Ovary (tissue), 10 donors: ENCODE measurements at places on chromosomes 2 and 18. TPM values are rescaled to one million over a fixed set of nuclear protein-coding genes. Genes with fewer than 3 reads are reported as not detected.

Gene GPR35
- 2.5 TPM for total RNA-seq

Gene DGKD
- 36.3 TPM for total RNA-seq

Gene SULT1C2
- 3.2 TPM for total RNA-seq

Gene HRH4
- not detected for total RNA-seq

Gene SERPINB11
- not detected for total RNA-seq

Gene FAM237A
- total RNA-seq, result not detected

Gene ARHGAP28
- total RNA-seq, result 20.8 TPM

Gene ACVR1
- 30.4 TPM for total RNA-seq

Gene PLB1
- total RNA-seq, result 2.7 TPM

Gene DNAJC5G
- not detected for total RNA-seq

Gene DSG1
- total RNA-seq, result not detected

Gene UGT1A5
- not detected for total RNA-seq

Gene CCDC102B
- total RNA-seq, result 4.3 TPM

Gene CD28
- 2.6 TPM for total RNA-seq

- H3K36me3 ChIP-seq, result no peaks in the 10 kb centered on the region
- H3K4me1 ChIP-seq, result no peaks in the 10 kb centered on the region
- no peak overlapping the region for H3K4me3 ChIP-seq
- DNase-seq, result no peak
- H3K27me3 ChIP-seq, result no peaks in the 10 kb centered on the region
Observed at GRCh38 chr18:39966275-39966674, 1988.8 kb upstream of the PIK3C3 start.

DNA sequence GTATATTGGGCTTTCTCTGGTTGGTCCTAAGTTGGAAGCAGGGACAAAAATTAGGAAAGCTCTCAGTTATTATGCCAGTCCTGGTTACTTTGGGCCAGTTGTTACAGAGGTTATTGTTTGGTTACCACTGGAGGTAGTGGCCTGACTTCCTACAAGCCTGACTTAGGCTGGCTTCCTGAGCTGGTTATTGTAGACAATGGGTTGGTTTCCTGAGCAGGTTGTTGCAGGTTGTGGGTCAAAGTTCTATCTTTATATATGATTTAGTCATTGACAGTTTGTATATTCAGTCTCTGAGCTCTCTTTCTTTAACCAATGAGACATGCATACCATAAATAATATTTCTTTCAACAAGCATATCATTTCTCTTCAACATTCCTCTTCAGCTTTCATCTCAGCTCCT, 58.7 kb upstream of the RPE start:
- H3K27me3 ChIP-seq, result no peaks in the 10 kb centered on the region
- H3K36me3 ChIP-seq, result no peaks in the 10 kb centered on the region
- no peak for DNase-seq
- H3K4me3 ChIP-seq, result no peak overlapping the region
- H3K4me1 ChIP-seq, result peaks cover 1% of the 10 kb centered on the region
- no peak overlapping the region for H3K27ac ChIP-seq

DNA sequence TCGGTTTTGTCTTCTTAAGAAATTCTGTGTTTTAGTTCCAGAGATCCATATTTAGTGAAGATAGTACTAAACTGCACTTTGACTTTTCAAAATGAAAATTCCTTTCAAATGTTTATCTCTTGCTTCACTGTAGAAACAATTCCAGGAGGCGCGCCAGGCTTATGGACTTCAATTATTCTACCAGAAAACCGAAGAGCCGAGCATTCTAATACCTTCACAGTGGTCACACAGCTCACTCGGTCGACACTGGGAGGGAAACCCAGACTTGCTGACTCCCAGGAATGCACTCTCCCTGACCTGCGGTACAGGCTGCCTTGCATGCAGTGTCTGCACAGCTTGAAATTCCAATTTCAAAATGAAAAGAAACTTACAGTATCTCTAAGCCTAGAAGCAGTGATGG, 119.9 kb upstream of the PIEZO2 start:
- no peaks in the 10 kb centered on the region for H3K36me3 ChIP-seq
- no peak overlapping the region for H3K27ac ChIP-seq
- no peaks in the 10 kb centered on the region for H3K4me1 ChIP-seq
- no peak overlapping the region for H3K4me3 ChIP-seq
- no peaks in the 10 kb centered on the region for H3K27me3 ChIP-seq
- DNase-seq, result no peak

DNA sequence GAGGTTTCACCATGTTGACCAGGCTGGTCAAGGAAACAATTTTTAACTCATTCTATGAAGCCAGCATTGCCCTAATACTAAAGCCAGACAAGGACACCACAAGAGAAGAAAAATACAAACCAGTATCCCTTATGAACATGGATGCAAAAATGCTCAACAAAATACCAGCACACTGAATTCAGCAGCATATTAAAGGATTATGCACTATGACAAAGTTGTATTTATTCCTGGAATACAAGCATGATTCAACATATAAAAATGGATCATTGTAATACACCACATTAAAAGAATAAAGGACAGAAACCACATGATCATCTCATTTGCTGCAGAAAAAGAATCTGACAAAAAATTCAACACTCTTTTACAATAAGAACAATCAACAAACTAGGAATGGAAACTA, 138.7 kb downstream of the RAB3GAP1 start:
- H3K4me1 ChIP-seq, result no peaks in the 10 kb centered on the region
- H3K27me3 ChIP-seq, result no peaks in the 10 kb centered on the region
- H3K27ac ChIP-seq, result no peak overlapping the region
- DNase-seq, result no peak

- no peak for DNase-seq
- H3K27me3 ChIP-seq, result no peaks in the 10 kb centered on the region
- no peak overlapping the region for H3K4me3 ChIP-seq
- H3K27ac ChIP-seq, result no peak overlapping the region
Observed at GRCh38 chr2:17747684-17748452, 5.7 kb downstream of the SMC6 start.

DNA sequence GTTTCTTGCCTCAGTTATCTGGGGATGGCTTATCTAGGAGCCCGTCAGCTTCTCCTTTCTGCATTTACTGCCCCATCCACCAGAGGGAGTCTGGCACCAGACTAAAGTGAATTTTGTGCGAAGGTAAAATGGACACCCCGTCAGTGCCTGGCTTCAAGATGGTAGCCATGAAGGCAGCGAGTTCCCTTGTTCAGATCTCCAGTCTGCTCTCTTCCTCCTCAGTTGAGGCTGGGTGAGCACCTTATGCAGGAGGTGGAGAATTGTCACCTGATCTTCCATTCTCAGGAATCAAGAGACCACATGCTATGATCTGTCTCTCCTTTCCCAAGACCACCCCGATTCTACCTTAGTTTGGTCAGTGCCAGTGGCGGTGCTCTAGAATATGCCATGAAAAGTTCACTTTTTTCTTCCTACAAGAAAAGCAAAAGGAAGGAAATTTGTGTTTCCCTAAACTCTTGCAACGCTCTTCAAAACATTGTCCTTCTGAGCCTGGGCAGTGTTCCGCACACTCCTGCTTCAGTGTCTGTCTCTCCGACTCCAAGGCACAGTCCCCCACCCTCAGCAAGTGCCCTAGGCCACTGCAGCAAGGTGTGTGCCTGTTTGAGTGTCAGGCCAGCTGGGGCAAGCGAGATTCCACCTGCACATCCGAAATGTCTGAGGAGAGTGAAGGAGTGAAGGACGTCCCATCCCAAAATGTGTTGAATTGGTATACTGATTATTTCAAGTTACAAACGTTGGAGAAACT, 168.6 kb downstream of the SS18 start:
- H3K4me3 ChIP-seq, result no peak overlapping the region
- H3K4me1 ChIP-seq, result peaks cover 2% of the 10 kb centered on the region
- H3K36me3 ChIP-seq, result no peaks in the 10 kb centered on the region
- no peak overlapping the region for H3K27ac ChIP-seq

- H3K27ac ChIP-seq, result no peak overlapping the region
- H3K4me3 ChIP-seq, result no peak overlapping the region
- no peaks in the 10 kb centered on the region for H3K36me3 ChIP-seq
- DNase-seq, result no peak
- H3K4me1 ChIP-seq, result no peaks in the 10 kb centered on the region
Observed at GRCh38 chr18:11470941-11471340, 138.5 kb upstream of the SLC35G4 start.

DNA sequence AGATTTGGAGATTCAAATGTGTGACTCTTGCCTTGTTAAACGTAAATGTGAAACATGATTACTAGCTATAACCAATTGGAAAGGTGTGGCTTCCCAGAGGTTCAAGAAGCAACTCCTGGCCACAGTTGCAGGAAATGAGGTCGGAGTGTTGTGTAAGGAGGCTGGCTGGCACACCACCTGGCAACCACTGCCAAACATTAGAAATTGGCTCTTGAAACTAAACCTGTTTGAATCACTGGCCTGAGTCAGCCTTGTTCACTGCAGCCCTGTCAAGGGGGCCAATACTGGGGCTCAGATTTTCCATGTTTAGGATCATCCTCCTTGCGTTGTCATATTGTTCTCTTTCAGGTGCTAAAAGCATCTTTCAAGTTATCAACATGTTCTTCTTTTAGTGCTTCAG, 206.3 kb downstream of the ARL6IP6 start:
- H3K36me3 ChIP-seq, result no peaks in the 10 kb centered on the region
- DNase-seq, result no peak
- H3K27ac ChIP-seq, result no peak overlapping the region
- H3K4me1 ChIP-seq, result no peaks in the 10 kb centered on the region

- H3K27me3 ChIP-seq, result no peaks in the 10 kb centered on the region
- H3K4me3 ChIP-seq, result no peak overlapping the region
- peaks cover 6% of the 10 kb centered on the region for H3K4me1 ChIP-seq
- no peak for DNase-seq
- H3K36me3 ChIP-seq, result no peaks in the 10 kb centered on the region
Observed at GRCh38 chr18:21330122-21330701, 88.2 kb downstream of the GREB1L start.

DNA sequence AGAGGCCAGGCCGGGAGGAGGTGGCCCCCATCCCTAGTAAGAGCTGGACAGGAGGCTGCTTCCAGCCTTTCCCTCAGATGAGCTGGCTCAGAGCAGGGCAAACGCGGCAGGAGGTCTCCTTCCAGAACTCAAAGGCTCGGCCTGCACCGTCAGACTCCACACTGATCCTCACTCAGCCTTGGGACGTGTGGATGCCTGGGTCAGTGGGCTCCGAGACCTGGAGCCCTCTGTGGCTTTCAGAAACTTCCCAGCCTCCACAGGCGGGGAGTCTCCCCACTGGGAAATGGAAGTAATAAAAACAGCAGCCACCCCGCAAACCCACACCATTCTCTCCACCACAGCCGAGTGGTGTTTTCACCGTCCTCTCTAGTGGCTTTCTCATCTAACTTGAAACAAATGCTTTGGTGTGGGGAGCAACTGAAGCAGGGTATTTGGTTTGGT, 54.3 kb downstream of the INPP5D start:
- H3K27me3 ChIP-seq, result no peaks in the 10 kb centered on the region
- no peaks in the 10 kb centered on the region for H3K4me1 ChIP-seq
- H3K36me3 ChIP-seq, result no peaks in the 10 kb centered on the region
- H3K4me3 ChIP-seq, result no peak overlapping the region
- H3K27ac ChIP-seq, result no peak overlapping the region
- no peak for DNase-seq

DNA sequence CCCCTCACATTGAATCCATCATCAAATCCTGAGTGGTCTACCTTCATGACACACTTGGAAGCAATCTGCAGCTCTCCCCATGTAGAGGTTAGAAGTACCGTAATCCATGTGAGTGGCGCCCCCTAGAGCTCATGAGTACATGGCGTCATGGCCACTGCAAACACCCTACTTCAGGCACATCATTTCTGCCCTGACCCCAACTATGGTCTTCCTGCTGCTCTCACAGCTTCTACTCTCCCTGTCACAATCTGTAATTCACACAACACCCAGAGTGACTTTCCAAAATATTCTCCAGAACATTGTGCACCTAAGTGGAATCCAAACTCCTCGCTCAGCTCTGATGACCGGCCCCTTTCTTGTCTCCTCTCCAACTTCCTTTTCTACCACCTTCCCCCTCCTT, 141.9 kb downstream of the ANKRD44 start:
- no peak overlapping the region for H3K27ac ChIP-seq
- H3K4me1 ChIP-seq, result no peaks in the 10 kb centered on the region
- H3K27me3 ChIP-seq, result no peaks in the 10 kb centered on the region
- no peaks in the 10 kb centered on the region for H3K36me3 ChIP-seq

GRCh38 chr18:6785001-6785400, 55.5 kb downstream of the ARHGAP28 start:
- H3K36me3 ChIP-seq, result no peaks in the 10 kb centered on the region
- H3K27me3 ChIP-seq, result no peaks in the 10 kb centered on the region
- no peak overlapping the region for H3K27ac ChIP-seq

DNA sequence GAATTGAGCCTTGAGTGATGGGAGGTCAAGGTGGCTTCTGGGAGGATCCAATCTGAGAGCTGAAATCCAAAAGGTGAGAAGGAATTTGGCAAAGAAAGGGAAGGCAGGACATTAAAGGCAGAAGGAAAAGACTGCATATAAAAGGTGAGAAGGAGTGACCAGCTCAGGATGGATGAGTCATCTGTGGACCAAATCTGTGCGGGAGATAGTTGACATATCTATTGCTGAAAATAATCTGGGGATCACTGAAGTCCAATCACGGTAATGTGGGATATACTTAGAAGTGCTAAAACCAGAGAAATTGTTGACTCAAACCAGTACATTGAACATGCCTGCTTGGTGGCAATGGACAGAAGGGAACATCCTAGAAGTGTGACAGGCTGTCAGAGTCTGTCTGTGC, 8.0 kb upstream of the PTPN4 start:
- no peak overlapping the region for H3K27ac ChIP-seq
- no peaks in the 10 kb centered on the region for H3K36me3 ChIP-seq
- peaks cover 3% of the 10 kb centered on the region for H3K4me1 ChIP-seq
- no peak for DNase-seq
- H3K4me3 ChIP-seq, result no peak overlapping the region
- H3K27me3 ChIP-seq, result no peaks in the 10 kb centered on the region

GRCh38 chr2:173985605-173985992, 20.4 kb upstream of the SP3 start:
- H3K27ac ChIP-seq, result peak overlapping the region; percentile 49
- no peak overlapping the region for H3K4me3 ChIP-seq
- no peaks in the 10 kb centered on the region for H3K36me3 ChIP-seq
- peaks cover 20% of the 10 kb centered on the region for H3K4me1 ChIP-seq
- no peaks in the 10 kb centered on the region for H3K27me3 ChIP-seq

- H3K4me1 ChIP-seq, result no peaks in the 10 kb centered on the region
- H3K36me3 ChIP-seq, result no peaks in the 10 kb centered on the region
- H3K27ac ChIP-seq, result no peak overlapping the region
- H3K27me3 ChIP-seq, result no peaks in the 10 kb centered on the region
Observed at GRCh38 chr2:109463236-109463635, 150.5 kb downstream of the SEPTIN10 start.

GRCh38 chr2:25281522-25281921, 60.2 kb downstream of the DNMT3A start:
- DNase-seq, result no peak
- H3K4me1 ChIP-seq, result peaks cover 21% of the 10 kb centered on the region
- H3K27ac ChIP-seq, result no peak overlapping the region
- no peak overlapping the region for H3K4me3 ChIP-seq
- no peaks in the 10 kb centered on the region for H3K27me3 ChIP-seq
- H3K36me3 ChIP-seq, result no peaks in the 10 kb centered on the region

GRCh38 chr2:16952368-16952767, 286.7 kb upstream of the CYRIA start:
- H3K27ac ChIP-seq, result no peak overlapping the region
- DNase-seq, result no peak
- H3K36me3 ChIP-seq, result no peaks in the 10 kb centered on the region
- H3K4me3 ChIP-seq, result no peak overlapping the region
- H3K27me3 ChIP-seq, result no peaks in the 10 kb centered on the region
